Stimulated activated CD4-positive, alpha-beta T cell treated with anti-CD3 and anti-CD28 coated beads, Interleukin-1b, Interleukin-23, amount 100 ng/mL, for 4 hours (primary cell): ENCODE measurements at places on chromosomes 6 and 20.

DNA sequence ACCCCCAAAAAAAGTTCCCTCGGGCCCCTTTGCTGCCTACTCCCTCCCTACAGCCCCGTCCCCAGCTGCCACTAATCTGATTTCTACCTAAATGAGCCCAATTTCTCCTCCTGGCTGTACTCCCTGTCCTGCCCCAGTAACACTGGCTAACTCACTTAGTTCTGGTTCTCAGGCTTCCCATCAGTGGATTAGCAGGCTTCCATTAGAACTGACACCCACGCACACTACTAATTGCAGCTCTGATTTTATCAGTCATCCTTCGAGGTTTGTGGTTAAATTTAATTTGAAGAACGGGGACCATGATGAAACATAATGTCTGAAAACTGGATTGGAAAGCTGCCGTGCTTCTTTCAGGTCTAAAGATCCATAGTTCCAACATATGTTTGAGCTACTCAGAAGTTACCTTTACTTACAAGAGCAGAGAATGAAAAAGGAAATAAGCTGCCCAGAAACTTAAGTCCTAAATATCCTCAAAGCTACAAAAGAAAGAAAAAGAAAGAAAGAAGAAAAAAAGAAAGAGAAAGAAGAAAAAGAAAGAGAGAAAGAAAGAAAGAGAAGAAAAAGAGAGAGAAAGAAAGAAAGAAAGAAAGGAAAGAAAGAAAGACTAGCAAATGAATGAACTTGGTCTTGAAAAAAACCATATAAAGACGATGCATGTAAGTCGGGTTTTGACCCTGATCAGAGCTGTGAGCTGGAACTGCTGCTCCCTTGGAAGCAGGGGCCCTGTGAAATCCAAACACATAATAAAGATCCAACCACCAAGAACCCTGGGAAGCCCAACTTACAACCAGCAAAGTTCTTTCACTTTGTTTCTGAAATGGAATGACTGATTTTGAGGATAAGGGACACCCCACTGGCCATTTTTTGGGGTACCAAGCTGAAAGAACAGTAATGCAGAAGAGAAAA is 51.7 kb downstream of the CNKSR3 start:
- no peak for DNase-seq

- no peak for DNase-seq
Measured at GRCh38 chr6:126066053-126067048, 80.0 kb downstream of the TRMT11 start.

GRCh38 chr6:118896339-118897136 is 2.6 kb downstream of the ASF1A start:
- DNase-seq = no peak

- DNase-seq = no peak
Measured at GRCh38 chr6:56819604-56820003, 135.3 kb upstream of the BEND6 start.

- DNase-seq = no peak
Measured at GRCh38 chr6:29295181-29295585, 6.3 kb upstream of the OR14J1 start.

DNA sequence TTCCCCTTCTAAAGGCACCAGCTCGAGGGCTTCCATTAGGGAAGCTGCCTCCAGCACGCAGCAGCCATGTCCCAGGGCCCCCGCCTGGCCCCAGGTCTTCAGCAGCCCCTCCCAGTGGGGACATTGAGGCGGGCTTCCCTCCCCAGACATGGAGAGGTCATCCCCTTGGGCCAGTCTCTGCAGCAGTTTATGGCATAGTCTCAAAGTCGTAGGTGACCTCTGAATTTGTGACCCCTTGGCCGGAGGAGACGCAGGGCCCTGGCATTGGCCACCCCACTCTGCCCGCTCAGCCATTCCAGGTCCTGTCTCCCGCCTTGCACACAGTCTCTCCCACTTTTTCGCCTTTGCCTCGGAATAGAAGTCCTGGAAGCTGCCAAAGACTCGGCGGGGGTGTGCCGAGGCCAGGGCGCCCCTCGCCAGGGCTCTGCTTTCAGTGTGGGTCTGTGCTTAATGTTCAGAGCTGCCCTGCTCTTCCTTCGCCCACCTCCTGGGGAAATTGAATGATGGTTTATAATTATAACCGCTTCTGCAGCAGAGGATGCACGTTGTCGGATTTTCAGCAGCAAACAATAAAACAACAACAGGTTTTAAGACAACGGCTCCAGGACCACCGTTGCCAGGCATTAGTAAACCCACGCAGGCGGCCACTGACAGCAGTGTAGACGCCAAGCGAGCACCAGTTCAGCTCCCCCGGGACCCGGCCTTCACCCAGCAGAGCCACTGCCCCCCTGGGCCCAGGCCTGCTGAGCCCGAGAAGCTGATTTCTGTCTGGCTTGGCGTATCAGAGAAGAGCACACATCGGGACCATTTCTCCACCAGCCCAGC is 187.0 kb downstream of the TAF4 start:
- DNase-seq = no peak

GRCh38 chr6:123830120-123830519 is 26.5 kb downstream of the NKAIN2 start:
- no peak for DNase-seq

GRCh38 chr6:27894839-27895762 is 17.1 kb downstream of the OR2B2 start:
- DNase-seq = peak; percentile 28

GRCh38 chr20:61117725-61118124 is 134.3 kb upstream of the CDH4 start:
- no peak for DNase-seq

GRCh38 chr6:161076181-161076677 is 84.7 kb downstream of the MAP3K4 start:
- no peak for DNase-seq

DNA sequence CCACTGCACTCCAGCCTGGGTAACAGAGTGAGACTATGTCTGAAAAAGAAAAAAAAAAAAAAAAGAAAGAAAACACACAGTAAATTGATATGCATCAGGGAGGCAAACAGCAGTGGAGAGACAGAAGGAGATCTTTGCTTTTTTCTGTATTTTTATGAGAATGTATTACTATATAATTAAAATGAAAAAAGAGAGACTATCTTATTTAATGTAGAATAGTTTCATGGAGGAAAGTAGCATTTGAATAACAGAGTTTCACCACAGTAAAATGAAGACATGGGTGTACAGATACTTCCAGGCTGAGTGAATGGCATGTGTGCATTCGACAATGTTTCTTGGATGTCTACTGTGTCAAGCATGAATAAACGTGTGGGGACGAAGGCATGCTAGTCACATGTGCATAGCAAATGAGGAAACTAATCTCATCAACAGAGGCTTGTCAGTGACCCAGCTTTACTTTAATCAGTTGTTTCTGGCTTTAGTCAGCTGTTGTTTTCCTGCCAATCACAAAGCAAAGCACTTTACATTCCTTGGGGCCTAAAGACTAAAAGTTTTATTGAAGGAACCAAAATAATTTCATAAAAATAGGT is 55.5 kb upstream of the ARMH2 start:
- DNase-seq = no peak

DNA sequence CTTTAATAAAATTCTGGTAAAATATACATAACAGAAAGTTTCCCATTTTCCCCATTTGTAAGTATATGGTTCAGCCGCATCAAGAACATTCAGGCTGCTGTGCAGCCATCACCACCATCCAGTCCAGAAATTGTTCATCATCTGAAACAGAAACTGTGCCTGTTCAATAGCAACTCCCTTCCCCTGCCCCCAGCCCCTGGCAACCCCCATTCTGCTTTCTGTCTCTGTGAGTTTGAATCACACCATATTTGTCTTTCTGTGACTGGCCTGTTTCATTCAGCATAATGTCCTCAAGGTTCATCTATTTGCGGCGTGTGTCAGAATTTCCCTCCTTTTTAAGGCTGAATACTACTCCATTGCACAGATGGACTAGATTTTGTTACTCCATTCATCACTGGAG is 19.1 kb downstream of the VSTM2L start:
- DNase-seq = no peak

DNA sequence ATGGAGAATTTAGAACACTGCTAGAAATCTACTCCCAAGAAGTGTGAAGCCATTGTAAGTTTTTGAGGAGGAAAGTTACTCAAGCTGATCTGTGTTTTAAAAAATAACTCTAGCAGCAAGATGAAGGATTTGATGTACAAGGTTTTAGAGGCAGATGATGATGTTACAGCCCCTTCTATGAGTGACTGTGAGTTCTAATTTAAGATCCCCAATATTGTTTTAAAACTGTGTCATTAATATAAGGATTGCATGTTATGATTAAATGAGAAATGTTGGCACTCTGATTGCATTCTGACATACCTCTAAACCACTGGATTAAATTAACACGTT is 293.5 kb downstream of the ADGB start:
- DNase-seq = no peak

DNA sequence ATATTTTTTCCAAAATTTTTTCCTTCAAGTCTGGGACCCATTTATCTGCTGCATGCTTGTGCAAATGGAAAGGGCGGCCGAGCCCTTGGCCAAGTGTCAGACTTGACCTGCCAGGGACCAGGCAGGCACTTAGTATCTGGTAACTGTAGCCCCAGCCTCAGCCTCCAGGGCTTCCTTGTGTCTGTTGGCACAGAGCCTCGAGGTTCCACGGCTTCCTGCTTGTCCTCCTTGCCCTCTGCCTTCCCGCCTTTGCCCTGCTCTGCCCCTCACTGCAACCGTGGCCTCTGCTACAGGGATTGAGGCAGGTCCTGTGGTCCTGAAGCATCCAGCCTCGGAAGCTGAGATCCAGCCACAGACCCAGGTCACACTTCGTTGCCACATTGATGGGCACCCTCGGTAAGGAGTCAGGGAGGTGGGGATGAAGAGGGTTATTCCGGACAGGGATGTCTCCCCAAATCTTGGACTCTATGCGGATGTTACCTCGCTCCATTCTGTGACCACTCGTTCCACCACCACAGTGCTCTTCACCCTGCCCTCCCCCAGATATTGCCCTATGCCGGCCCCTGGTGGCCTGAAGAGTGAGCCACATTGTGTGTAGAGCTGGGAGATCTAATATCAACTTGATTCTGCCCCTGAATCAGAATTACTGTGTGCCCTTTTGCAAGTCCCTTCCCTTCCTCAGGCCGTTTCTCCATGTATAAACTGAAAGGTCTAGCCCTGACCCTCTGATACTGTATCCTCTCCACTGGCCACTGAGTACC is 41.5 kb upstream of the SRF start:
- no peak for DNase-seq

DNA sequence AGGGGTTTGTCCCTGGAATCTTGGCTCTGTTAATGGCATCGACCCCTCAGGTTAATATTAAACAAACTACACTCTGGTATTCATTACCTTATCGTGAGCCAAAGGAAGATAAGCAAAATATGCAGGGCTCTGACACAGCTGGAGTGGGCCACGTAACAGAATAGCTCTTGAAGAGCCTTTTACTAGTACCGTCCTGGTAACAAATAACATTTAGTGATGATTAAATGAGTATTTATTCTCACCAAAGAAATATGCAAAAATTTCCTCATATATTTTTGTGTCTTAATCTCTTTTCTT is 20.1 kb upstream of the UTRN start:
- no peak for DNase-seq

DNA sequence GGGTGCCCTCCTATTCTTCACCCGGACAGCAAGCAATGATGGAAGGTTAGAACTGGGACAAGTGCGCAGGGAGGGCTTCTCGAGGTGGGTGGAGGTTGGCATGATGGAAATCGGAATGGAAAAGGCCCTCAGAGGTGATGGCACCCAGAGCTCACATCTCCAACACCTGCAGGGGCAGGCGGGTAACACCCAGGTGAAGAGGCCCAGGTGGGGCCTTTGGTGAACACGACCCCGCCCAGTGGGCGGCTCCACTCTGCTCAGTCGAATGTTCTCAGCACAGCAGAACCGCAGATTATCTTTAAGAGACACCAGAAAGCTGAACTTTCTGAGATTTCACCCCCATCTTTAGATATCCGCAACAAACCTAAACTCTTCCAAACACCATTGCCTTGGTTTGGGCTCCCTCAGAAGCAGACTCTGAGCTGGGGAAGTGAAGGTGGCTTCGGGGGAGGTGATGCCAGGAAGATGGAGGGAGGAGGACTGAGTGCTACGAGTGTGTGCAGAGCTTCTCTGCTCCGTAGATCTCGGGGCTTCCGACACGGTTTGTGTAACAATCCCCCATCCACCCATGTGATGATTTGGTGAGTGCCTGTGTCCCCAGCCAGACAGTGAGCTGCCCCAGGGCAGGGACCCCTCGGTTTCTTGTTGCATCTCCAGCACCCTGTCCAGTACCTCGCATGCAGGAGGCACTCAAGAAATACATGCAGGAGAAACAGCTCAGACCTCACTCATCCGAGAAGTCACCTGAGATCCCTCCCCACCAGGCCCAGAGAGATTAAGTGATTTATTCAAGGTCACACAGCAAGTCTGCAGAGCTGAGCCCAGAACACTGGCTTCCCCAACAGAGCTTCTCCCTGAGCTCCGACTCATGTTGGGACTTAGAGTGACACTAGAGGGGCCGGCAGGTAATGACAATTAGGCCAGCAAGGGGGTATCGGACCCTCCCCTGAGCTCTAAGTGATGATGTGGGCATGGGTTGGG is 45.4 kb downstream of the BPIFB1 start:
- no peak for DNase-seq
